Adipose tissue (tissue), 3 donors: ENCODE measurements at places on chromosomes 5 and 9. TPM values are rescaled to one million over a fixed set of nuclear protein-coding genes. Genes with fewer than 3 reads are reported as not detected.

Gene PCDHA12
- polyA plus RNA-seq, result 0.03 TPM

Gene PDLIM4
- 2.2 TPM for polyA plus RNA-seq

Gene ZBTB6
- polyA plus RNA-seq, result 2.3 TPM

Gene SPAAR
- 16.9 TPM for polyA plus RNA-seq

Gene HTR4
- not detected for polyA plus RNA-seq

Gene PCDHA4
- polyA plus RNA-seq, result 1.7 TPM

Gene UCK1
- polyA plus RNA-seq, result 25.2 TPM

Gene HARS2
- polyA plus RNA-seq, result 14.5 TPM

Gene AK8
- polyA plus RNA-seq, result 0.66 TPM

Gene CAMK2A
- polyA plus RNA-seq, result 0.07 TPM

Gene FBN2
- polyA plus RNA-seq, result 0.01 TPM

Gene MORN5
- polyA plus RNA-seq, result not detected
